ENCODE measurements at places on chromosomes 6 and 20.

DNA sequence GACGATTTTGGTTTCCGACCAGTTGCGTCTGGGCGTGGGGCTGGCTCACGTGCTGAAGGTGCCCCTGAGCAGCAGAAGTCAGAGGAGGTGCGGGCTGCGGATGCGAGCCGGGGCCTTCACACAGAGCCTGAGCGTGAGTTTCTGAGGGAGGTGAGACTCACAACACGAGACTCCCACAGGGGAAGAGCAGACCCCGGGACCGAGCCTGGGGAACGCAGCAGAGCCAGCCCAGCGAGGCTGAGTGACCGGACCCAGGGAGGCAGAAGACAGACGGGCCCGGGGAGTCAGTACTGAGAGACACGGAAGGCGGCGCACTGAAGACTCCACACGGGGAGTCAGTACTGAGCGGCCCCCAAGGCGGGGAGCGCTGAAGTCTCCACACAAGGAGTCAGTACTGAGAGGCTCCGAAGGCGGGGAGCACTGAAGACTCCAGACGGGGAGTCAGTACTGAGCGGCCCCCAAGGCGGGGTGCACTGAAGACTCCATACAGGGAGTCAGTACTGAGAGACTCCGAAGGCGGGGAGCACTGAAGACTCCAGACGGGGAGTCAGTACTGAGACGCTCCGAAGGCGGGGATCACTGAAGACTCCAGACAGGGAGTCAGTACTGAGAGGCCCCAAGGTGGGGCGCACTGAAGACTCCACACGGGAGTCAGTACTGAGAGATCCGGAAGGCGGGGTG, 77.8 kb downstream of the DLL1 start:
- DNase-seq = no peak

DNA sequence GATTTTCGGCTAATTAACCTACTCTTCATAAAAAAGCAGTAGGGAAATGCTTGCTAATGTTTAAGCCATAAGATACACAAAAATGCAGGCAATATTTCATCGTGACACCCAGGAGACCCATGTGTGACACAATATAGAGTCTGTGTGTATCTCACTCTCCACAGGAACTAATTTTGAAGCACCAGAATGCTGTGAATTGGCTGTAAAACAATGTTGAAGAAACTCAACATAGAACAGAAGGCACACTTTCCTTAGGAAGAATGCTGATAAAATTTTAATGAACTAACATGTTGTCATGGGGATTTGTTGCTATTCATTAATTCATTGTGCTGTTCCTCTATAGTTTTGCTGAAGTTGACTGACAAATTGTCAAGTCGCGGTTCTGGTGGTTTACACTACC, 249.4 kb upstream of the TFAP2D start:
- no peak for DNase-seq

DNA sequence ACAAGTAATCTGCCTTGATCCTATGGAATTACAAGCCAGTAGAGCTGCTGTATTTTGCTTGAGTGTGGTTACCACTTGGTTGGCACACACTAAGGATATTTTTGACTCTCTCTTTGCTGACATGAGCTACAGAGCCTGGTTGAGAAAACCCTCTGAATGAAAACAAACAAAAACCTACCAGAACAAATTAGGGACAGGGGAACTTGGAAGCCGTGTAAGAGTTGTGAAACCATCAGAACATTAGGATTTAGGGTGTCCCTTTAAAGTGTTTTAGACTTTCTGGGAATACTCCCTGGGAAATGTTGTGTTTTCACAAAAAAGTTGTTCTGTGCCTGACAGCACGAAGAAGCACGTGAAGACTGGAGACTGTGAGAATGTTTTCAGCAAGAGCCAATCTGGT, 20.5 kb upstream of the PDE7B start:
- no peak for DNase-seq

GRCh38 chr6:53216301-53216700, 67.7 kb upstream of the GCM1 start:
- DNase-seq = no peak

- no peak for DNase-seq
These were observed 388.0 kb downstream of the GJA1 start for GRCh38 chr6:121823437-121823851.

- DNase-seq = no peak
These were observed 203.3 kb upstream of the IMPG1 start for GRCh38 chr6:76275746-76276145.

GRCh38 chr6:31831350-31832215, 4.0 kb downstream of the HSPA1B start:
- DNase-seq = no peak

GRCh38 chr20:49346682-49347081, 68.8 kb upstream of the ZNFX1 start:
- DNase-seq = no peak

DNA sequence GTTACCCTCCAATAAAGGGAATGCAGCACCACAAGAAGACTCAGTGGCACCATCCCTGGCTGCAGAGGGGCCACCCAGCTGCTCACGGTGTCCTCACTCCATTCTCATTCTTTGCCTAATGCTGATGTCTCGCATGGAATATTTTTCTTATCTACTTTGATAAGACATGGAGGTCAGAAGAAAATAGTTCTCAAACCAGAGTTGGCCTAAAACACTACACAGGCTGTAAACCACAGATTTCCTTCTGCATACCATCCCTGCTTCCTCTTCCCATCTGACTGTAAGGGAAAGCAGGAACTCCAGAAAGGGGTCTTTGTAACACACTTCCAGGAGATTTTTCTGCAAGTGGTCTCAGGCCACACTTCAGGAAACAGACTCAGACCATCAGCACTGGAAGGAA, 43.1 kb upstream of the CD93 start:
- DNase-seq = no peak

- no peak for DNase-seq
These were observed 509.0 kb downstream of the CD83 start for GRCh38 chr6:14626556-14626955.

- DNase-seq = no peak
These were observed 23.6 kb upstream of the BTBD3 start for GRCh38 chr20:11894062-11894461.

- no peak for DNase-seq
These were observed 65.0 kb upstream of the CD93 start for GRCh38 chr20:23151008-23151703.

GRCh38 chr6:164905311-164905710, 404.1 kb downstream of the C6orf118 start:
- no peak for DNase-seq

- no peak for DNase-seq
These were observed 24.5 kb downstream of the OVOL2 start for GRCh38 chr20:18032977-18033892.

- DNase-seq = no peak
These were observed 67.6 kb downstream of the B4GALT5 start for GRCh38 chr20:49646126-49646525.

- DNase-seq = no peak
These were observed 6.3 kb upstream of the FAM210B start for GRCh38 chr20:56352345-56353055.

DNA sequence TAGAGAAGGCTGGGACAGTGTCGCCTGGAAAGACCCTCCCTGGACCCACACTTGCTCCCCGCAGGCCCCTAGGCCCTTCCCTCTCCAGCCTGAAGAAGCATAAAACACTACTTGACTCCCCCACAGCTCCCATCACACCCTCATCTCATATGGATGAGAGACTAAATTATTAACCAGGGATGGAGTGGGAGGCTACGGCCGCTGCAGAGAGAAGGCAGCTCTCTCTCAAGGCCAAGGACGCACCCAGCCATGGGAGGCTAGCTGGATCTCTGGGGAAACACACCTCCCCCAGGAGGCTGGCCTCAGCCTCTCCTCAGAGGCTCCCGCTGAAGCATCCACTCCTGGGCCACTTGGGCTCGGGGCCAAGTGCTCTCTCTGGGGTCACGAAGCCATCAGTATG, 102.5 kb downstream of the GRM4 start:
- no peak for DNase-seq

DNA sequence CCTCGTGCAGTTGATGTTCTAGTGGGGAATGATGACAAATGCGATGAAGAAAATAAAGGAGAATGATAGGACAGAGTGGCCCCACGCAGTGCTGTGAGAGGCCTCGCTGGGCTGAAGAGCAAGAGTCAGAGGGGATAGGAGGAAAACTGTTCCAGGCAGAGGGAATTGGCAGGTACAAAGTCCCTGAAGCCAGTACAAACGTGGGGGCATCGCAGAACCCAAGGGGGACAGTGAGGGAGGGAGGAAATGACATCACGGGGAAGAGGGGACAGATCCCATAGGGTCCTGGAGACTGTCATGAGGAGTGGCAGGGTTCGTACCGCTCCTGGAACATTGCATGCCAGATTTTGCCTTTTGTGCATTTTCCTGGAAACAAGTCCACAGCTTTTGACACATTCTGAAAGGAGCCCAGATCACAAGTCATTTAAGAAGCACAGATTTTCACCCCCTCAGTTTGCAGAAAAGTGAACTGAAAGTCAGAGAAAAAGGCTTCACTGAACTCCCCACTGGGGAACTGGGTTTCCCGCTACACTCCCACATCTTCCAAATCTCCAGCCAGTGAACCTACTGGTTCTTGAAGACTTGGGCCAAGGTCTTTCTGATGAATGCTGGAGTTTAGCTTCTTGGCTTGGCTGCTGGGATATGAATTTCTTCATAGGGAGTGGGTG, 77.0 kb downstream of the SULF2 start:
- DNase-seq = no peak

DNA sequence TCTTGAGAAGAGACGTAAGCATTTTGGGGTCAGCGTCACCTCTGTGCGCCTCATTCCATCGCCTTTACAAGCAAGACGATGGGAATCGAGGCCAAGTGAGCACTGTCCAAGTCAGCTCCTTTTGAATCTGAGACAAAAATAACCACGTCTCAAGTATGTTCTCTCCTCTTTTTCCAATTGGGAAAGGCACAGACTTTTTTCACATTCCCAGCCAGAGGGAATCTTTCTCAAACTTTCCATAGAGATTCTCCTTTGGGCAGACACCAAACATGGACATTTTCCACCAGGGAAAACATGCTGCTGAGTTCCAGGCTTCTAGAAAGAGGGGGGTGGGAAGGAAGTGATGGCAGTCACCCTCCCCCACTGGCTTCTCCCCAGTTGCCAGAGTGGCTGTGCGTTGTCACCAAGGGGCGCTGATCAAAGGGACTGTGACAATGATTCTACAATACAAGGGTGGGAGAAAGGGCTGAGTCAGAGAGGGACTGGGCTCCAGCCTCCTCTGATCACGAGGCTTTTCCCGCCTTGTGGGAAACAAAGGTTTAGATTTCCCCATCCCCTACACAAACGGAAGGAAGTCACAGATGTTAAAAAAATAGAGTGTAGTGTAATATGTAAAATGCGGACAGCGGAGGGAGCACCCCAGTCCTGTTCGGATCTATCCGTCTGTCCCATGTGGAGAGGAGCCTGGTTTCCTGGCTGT, 281.9 kb upstream of the RNF24 start:
- DNase-seq = no peak

DNA sequence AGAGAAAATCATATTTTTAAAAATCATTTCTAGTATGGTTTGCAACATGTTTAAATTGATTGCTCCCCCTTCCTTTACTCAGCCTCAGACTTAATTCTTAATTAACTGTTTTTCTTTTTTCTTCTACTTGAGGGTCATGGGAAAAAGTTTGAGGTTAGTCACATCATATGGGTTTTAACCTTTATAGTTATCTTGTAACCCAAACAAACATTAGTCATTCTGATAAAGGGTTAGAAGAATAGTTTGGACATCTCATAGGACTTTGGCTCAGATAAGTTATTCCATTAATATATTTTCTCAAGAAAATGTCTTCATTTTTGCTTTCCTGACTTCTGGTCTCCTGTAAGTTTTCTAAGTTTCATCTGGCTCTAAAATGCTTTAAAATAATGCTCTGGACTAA, 34.5 kb upstream of the TSPYL1 start:
- DNase-seq = no peak

- no peak for DNase-seq
These were observed 535 bp upstream of the ABCF1 start for GRCh38 chr6:30570740-30571074.

GRCh38 chr6:113185299-113185698, 671.8 kb upstream of the MARCKS start:
- no peak for DNase-seq

GRCh38 chr20:3051385-3052019, 5.7 kb downstream of the MRPS26 start:
- DNase-seq = no peak

- DNase-seq = no peak
These were observed 35.4 kb upstream of the HFE start for GRCh38 chr6:26051665-26052310.

- no peak for DNase-seq
These were observed 1.8 kb upstream of the BHLHE23 start for GRCh38 chr20:63008541-63009044.

GRCh38 chr20:45647441-45648050, 16.5 kb upstream of the WFDC9 start:
- DNase-seq = no peak

- DNase-seq = no peak
These were observed 306.3 kb downstream of the LAMA2 start for GRCh38 chr6:129189266-129189665.

DNA sequence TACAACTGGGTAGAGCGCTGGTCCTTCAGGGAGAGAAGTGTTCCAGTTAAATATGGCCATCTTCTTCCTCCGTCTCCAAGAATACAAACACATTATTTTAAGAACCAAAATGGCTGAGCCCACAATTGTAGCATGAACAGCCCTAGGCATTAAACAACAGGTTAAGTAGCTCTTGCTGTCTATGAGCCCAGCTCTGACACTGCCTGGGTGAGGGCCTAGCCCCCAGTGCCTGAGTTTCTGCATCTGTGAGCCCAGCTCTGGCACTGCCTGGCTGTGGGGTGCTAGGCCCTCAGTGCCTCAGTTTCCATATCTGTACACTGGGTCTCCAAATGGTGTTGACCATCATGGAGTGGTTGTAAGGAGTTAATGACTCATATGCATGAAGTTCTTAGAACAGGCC, 24.8 kb upstream of the DACT2 start:
- no peak for DNase-seq

- no peak for DNase-seq
These were observed 95.9 kb upstream of the CHD6 start for GRCh38 chr20:41714030-41714429.

DNA sequence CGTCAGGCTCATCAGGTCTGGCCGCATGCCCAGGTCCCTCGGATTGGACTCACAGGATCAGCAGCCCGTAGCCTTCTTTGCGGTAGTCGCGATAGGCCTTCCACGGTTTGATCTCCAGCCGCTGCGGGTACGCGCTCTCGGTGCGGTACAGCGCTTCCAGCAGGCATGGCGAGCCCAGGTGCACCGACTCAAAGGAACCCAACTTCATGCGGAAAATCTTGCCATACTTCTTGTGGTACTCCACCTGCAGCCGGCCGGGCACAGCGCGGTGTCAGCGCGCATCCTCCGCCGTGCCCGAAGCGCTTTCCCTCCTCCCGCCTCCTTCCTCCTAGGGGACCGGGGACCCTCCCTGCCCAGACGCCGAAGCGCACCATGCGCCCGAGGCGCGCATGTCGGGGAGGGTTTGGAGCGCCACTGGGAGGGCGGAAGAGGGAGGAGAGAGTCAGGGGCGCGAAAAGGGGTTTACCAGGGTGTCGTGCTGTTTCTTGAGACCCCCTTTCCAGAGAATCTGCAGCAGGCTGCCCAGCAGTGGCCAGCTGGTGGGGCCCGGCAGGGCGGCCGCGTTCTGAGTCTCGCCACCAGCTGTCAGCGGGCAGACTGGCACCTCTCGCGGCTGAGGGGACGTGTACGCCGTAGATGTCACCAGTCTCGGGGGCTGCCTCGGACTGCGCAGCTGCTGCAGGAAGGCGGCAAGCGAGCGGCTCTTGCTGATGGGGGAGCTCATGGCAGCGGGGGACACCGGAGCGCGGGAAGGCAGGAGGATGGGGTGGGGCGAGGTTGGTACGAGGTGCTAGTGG, 732 bp downstream of the CYP24A1 start:
- DNase-seq = no peak

GRCh38 chr20:46963196-46963529, 68.5 kb downstream of the EYA2 start:
- DNase-seq = no peak

- DNase-seq = no peak
These were observed 22.1 kb upstream of the CD83 start for GRCh38 chr6:14095437-14095836.
